ENCODE measurements at places on chromosomes 11 and 22. TPM values are rescaled to one million over a fixed set of nuclear protein-coding genes. Genes with fewer than 3 reads are reported as not detected.
A peak's percentile ranks its signal among the peaks of the same experiment; 100 is the strongest.

Gene PRRG4
- 6.0 TPM for total RNA-seq

DNA sequence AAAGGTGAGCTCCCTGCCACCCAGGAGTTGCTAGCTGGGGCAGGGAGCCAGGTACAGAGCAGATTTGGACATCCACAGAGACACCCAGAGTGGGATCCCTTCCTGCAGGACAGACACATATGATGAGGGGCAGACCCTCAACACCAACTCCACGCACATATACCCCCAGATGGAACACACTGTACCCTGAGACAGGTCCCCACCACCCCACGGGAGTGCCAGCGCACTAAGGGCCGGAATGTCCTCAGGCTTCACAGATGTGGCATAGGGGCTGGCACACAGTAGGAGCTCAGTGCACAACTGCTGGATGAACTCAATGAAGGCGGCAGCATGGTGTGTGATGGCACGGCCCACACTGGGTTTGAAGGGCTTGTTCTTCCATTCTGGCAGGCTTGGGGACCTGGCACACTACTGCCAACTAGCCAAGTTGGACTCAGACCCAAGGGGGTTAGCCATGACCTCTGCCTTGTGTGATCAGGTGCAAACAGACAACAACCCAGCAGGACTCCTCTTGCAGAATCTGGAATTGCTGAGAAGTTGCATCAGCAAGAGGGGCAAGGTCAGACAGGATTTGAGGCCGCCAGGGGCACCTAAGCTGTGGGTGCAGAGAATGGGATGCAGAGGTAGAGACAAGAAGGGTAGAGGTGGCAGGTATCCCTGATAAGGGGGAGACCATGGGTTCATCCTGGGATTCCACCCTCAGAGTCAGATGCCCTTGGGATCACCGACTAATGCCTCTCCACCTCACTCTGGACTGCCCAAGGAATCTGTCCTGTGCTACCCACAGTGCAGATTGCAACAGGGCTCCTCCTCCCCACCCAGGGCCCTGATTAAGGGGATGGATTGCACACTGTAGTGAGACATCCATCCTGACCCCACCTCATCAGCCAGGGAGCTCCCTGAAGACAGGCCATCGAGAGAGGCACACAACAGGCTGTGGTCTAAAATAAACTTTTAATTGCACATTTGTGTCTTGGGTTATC, 2.4 kb downstream of the C22orf15 start:
- no peak for DNase-seq

- peak; percentile 50 for DNase-seq
Observed at GRCh38 chr11:44243595-44244343, 66.2 kb downstream of the ALX4 start.

DNA sequence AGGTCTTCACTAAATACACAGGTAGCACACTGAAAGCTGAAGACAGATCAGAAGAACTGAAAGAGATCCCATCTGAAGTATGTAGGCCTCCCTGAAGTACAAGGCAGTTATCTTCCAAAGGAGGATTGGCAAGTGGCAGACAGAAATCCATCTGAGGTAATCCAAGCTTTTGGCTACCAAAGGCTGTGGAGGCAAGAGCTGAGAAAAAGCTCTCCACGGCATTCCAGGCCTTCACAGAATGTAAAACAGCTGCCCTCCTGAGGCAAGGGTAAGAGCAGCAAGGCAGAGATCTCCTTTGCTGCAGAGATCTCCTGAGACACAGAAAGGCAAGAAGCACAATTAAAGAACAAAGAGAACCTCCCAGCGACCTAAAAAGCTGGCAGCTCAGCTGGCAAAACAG, 19.1 kb downstream of the PIK3C2A start:
- DNase-seq = no peak

- no peak for DNase-seq
Observed at GRCh38 chr22:49063545-49063890, 764.2 kb downstream of the BRD1 start.

All from umbilical cord (tissue), 2 donors.